ENCODE measurements at places on chromosomes 16 and 17.

- DNase-seq: no peak
Measured at GRCh38 chr16:7167626-7168025, 165.0 kb upstream of the RBFOX1 start.

DNA sequence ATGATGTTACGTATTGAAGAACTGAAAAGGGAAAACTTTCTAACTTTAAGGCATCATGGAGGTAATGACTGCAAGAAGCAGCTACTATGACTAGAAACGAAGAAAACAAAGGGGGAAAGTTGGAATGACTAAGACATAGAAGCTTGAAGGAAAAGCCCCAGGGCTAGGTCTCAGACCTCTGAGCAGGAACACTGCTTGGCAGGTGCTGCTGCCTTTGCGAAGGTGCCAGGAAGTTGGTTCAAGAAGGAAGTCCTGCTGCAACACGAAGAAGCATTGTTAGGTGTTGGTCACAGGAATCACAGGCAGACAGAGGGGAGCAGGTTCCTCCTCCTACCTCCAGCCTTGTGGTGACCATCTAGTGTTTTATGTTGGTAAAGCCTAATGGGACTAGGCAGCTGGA, 48.1 kb upstream of the HS3ST4 start:
- DNase-seq: no peak

DNA sequence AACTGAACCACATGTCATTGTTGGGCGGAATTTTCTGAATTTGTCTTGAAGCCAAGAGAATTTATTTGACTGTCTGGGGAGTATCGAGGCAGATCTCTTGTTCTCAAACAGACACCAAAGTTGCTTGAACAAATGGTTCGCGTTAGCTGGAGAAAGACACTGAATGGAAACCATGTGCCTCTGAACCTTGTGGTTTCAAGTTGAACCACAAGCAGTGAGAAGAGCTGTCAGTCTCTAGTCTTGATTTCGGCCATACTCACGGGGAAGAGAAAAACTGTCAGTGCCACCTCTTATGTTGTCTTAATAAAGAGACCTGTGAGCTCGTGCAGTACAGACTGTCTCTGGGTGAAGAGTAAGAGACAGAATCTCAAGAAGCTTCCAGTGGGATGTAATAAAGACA, 886.5 kb upstream of the SOX9 start:
- no peak for DNase-seq

DNA sequence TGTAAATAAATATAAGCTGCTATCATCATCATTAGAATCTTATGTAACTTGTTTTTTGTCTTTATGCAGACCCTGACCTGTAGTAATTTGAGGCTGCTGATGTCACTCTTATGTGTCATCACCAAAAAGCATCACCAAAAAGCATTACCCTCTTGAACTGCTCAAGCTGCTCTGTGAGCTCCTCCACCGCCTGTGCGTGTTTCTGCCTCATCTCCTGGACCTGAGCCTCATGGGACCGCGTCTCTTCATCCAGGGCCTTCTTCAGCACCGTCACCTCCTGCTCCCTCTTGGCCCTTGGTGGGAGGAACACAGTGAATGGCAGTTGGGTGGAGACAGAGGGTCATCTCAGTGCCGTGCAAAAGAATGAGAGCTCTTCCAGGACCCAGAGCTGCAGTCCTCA, 82.4 kb downstream of the NDE1 start:
- DNase-seq: no peak

GRCh38 chr16:84940670-84941551, 70.4 kb downstream of the ZDHHC7 start:
- DNase-seq: no peak
